ENCODE measurements at places on chromosomes 5 and 9.

DNA sequence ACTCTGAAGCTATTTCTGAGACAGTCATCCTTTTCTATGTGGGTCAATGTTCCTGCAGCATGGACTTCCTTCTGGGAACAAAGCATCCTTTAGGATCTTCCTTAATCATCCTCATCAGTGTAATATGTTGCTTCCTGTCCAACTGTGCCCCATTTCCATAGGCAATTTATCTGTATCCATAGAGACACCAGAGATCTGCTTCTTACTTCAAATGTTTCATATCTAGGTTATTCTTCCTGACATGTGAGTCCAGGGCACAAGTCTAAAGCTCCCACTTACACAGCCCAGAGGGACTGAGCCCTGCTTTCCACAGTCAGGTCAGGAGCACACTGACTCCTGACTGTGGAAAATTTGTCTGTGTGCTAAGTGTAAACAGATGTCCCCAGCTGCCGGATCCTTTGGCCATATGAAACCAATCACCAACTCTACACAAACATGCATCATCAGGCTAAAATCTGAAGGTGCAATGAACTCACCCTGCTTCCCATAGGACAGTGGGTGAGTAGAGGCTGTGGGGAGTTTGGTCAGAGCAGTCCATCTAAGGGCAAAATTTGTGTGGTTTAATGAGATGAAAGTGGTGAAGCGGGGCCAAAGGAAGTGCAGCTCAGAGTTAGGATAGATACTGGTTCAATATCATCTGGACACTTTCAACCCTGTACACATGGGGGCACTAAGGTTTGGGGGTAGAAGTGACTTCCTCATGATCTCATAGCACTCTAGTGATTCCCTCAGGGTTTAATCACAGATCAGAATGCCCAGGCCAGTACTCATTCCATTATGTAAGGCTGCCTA, 85.2 kb upstream of the TNC start:
- DNase-seq = peak; percentile 50

DNA sequence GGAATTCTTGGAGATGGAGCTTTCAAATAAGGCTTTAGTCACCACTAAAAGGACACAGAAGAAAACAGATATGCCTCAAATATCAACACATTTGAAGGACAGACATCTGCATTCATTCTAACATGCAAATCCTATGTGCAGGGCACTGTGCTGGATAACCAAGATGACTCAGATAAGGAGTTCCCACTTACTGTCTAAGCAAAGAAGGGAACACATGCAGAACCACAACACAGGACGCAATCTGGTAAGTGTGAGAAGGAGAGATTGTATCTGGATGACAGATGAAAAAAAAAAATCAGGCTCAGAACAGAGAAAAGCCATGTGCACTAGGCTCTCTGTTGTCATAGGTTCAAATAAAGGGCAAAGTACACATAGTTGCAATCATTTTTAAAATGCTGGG, 42.5 kb downstream of the ELAVL2 start:
- no peak for DNase-seq

GRCh38 chr9:90368241-90368640, 274.4 kb downstream of the DIRAS2 start:
- DNase-seq = no peak

DNA sequence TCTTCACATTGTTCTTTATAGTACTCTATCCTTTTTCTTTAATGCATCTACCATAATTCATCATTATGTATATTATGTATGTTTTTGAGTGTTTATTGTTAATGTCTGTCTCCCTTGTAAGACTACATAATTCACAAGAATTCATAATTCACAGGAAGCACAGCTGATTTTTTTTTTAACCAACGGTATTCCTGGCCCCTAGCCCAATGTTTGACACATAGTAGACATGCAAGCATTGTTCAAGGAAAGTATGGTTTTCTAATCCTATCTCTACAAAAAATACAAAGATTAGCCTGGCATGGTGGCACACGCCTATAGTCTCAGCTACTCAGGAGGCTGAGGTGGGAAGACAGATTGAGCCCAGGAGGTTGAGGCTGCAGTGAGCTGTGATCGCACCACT, 160.6 kb downstream of the PPP2R2B start:
- DNase-seq = no peak

DNA sequence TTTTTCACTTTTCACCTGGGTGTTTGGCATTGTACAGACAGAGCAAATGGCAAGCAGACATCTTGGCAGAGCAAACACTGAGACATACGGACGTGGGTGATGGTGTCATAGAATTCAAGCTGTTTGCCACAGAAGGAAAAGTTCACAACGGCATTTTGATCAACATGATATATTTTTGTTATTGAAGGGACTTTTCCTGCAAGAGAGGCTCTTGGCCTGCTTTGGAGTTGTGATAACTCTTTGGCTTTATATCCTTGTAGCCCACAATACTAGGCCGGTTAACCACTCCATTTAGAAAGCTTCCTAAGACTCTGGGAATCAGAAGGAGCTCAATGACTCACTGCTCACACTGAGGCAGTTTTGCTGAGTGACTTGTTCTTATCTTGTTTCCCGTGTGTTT, 1038.3 kb downstream of the TLE1 start:
- no peak for DNase-seq

DNA sequence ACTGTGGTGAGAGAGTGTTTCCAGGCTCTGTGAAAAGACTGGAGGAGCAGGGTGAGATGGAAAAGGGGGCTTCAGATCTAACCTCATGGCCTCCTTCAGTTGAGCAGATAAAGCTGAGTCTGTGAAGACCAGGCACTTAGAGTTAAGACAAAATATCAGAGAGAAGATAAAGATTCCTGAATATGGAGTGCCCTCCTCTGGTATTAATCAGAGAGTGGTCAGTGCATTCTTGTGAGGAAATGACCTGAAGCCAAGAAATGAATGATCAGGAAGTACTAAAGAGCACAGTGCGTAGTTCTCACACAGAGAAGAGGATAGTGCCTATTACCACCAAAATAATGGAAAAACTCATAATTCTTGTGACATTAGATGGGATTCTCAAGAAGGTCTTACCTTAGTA, 1417.0 kb upstream of the ACO1 start:
- peak; percentile 6 for DNase-seq
